ENCODE measurements at places on chromosomes 2 and 18.

- DNase-seq = peak; percentile 57
Observed at GRCh38 chr2:157336137-157337010, 10.8 kb upstream of the ERMN start.

- no peak for DNase-seq
Observed at GRCh38 chr18:6004683-6005082, 109.4 kb upstream of the TMEM200C start.

DNA sequence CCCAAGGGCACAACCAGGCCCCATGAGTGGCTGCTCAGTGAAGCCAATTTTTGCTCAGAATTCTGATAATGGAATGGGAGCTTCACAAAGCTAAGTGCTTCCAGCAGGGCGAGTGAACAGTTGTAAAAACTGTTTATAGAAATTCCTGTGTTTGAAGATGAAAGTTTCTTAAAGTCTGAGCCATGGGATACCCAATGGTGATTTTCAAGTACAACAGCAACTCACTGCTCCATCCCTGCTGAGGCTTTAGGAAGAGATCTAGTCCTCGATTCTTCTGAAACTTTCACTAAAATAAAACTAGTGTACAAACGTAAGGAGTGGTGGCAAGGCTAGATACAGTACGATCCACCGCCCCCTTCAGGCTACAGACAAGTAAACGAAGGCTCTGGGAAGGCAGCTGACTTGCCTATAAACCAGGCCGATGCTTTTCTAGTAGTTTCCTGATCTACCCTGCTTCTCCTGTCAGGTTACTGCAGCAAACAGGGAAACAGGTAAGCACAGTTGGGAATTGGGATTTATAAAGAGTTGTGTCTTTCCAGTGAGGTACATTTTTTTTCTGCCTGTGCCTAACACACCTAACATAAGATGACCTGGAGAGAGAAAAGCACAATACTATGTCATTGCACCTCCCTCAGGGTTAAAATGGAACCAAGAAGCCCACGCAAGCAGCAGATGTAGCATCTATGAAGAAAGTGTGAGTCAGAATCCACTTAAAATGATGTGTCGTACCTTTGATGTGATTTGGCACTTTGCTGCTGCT lies 108.7 kb downstream of the UXS1 start:
- DNase-seq = peak; percentile 3

GRCh38 chr2:29462293-29462692 lies 347.1 kb downstream of the CLIP4 start:
- DNase-seq = no peak

- DNase-seq = no peak
Observed at GRCh38 chr2:223626716-223627115, 24.6 kb upstream of the SCG2 start.

GRCh38 chr18:9058406-9058805 lies 44.1 kb upstream of the NDUFV2 start:
- DNase-seq = peak; percentile 90

DNA sequence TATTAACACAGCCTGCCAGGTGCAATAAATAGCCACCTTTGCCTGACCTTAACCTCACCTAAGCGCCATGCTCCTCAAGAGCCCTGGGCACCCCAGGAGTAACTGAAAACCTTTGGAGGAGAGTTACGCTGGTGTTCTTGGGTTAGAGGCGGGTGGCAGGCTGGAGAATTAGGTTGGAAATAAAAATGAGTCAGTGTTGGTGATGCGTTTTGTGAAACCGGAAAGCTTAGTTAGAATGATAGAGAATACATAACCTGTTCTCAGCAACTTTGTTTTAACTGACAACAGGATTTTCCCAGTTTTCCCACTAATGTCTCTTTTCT lies 17.0 kb downstream of the LRRFIP1 start:
- no peak for DNase-seq

GRCh38 chr2:74566754-74567085 lies 12.2 kb downstream of the DOK1 start:
- no peak for DNase-seq

DNA sequence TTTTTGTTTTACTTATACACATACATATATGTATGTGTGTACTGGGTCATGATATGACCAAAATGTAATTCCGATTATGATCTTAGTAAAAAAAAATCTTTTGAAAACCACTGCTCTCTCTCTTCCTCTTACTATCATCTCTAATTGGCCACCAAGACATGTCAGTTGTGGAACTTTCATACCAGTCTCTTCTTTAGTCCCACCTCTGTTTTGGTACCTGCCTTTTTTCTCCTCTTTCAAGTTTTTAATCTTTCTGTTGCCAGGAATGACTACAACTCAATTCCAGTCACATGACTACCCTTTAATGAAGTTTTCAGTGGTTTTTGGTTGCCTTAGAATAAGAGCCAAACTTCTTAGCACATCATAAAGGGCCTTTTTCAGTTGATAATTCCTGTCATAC lies 17.1 kb downstream of the RBM44 start:
- no peak for DNase-seq

DNA sequence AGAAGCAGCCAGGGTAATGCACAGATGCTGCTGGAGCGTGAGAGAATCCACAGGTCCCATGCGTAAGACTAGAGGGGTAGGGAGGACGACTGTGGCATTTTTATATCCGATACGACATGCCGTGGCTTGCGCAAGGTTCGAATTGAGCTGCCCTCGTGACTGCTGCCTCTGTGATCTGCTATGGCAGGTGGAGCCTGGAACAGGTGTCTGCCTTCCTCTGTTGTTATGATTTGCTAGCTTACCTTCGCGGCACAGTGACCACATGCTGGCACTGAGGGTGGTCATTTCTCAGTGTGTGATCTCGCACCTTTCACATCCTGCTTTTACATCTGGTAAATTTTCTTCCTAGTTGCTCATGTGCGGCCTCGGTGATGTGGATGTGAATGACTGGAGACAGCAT lies 240.2 kb downstream of the ALPK2 start:
- no peak for DNase-seq

DNA sequence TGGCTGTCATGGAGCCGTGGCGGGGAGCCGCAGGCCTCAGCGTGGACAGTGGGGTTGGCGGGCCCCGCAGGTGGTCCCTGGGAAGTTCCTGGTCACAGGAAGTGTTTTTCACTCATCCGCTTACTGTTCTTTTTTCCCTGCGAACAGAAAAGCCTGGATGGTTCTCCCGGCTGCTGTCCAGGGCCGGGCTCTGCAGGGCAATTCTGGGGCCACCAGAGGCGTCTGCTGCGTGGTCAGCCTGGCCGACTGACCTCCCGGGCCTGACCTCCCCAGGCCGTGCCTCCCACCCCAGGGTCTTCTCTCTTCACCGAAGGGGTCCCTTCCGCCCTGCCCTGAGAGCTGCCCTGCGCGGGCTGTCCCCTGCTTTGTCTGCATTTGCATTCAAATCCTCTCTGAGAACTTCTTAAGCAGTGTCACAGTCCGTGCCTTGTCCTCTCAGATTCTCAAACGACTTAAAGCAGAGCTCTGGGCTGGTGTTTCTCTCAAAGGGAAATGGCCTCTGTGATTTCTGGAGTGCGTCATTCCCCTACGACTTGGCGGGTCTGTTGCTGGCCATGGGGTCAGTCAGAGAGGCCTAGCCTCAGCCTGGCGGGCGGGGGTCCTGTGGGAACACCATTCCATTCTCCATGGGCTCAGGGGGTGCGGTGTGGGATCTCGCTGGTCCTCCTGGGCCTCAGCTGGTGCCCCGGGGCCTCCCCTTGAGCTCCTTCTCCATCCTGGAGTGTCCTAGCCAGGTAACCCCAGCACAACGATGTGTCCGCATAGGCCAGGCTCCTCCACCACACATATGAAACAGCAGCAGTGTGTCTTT lies 38.3 kb downstream of the KLHL29 start:
- no peak for DNase-seq

DNA sequence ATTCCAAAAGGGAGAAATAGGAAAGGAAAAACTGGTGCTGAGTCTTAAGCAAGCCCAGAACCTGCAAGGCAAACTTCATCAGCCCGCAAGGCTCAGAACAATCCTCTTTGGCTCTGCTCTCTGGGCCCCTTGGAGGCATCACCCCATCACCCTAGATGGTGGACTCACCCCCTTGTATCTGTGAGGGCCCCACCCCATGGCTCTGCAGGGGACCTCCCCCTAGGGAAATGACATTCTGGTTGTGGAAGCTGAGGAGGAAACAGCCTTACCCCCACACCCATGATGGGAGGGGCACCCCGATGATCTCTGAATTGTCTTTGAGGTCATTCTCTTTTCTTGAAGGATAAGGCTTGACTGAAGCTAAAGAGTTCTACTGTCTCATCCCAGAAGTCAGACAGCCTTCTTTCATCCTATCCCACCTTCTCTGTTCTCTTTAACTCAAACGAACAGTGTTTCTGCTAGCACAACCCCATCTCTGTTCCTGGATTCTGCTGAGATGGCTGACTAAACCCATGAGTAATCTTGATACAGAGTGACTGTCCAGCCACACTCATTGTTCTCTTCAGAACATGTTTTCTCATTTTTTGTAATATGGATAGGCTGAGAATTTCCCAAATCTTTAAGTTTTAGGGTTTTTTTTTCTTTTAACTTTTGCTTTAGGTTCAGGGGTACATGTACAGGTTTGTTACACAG lies 492.1 kb upstream of the MYT1L start:
- no peak for DNase-seq

GRCh38 chr18:62771494-62772270 lies 56.3 kb downstream of the PHLPP1 start:
- no peak for DNase-seq

DNA sequence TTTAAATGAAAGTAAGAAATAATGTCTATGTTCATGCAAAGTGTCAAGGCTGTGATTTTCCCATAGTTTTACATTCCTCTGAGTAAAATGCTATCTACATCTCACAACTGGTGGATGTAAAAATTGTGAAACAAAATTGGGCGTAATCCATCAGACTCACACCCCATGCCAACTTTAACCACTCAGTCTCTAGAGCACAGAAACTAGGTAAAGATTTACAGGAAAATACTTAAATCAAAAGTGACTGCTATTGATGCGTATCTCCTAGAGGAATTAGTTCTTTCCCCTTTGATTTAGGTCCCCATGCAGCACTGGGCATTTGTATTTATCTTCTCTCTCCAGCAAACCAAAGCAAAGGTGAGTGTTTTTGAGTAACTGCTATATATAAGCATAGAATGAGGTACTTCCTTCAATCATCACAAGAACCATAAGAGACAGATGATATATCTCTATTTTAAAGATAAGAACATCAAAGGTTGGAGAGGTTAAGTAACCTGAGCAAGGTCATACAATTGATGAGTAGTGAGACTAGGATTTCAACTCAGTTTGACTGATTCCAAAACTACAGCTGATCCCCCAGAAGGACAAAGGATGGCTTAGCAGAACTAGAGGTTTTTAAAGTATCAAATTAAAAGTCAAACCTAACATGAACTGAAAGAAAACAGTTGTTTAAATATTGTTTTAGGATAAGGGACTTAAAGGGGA lies 594.0 kb upstream of the ACVR2A start:
- DNase-seq = no peak

GRCh38 chr2:29063646-29064345 lies 10.5 kb downstream of the PCARE start:
- DNase-seq = peak; percentile 28
